ENCODE measurements at places on chromosomes 1 and 21.

DNA sequence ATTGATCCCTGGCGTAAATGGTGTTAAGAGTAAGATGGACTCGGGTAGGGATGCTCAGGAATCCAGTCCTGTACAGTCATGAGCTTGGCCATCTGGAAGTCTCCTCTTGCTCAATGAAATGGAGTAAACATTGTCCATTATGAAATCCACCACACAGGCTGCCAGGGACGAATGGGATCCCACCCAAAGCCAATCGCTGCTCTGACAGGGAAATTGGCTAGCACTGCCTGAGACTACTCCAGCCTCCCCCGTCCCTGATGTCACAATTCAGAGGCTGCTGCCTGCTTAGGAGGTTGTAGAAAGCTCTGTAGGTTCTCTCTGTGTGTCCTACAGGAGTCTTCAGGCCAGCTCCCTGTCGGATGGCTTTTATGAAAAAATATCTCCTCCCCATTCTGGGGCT, at the start of gene HSD11B1:
HSD11B1 (plus strand) TSS at position 263 of the 400 bp plus-strand sequence; CDS start at position 360, 97 bp downstream.
- DNase-seq: no peak

DNA sequence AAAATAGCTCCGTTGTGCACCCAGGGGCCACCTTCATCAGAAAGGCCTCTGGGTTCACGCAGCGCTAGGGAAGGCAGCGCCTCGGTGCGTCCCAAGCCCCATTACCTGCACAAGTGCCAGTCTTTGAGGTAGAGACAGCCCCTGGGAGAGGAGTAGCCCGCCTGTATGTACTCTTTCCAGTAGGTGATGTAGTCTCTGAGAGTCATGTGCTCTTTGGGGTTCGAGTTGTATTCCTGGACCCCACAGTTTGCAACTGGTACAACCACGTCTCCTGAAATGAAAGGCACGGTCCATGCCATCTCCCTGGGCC, 601 bp downstream of the JMJD4 start:
- no peak for DNase-seq

- no peak for DNase-seq
Measured at GRCh38 chr1:21666576-21667320, 2.4 kb downstream of the RAP1GAP start.

- no peak for DNase-seq
Measured at GRCh38 chr1:187033693-187034390, 205.1 kb downstream of the PLA2G4A start.

DNA sequence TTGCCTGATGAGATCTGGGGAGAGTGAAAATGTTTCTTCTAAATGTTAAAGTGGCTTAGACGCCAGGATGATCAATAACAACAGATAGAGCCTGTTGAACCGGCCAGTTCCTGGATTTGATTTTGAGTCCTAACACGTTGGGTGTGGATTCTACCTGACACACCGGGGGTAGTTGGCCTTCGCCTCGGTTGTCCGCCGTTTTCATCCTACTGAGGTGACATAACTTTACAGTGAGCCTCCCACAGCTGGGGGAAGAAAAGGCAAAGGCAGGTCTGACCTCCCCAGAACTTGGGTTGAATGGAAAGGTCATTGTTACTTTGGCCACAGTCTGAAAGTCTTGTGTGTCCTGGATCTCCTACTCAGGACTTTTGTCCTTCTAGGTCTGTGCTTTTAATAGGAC, 1.1 kb downstream of the PGD start:
- DNase-seq: no peak

DNA sequence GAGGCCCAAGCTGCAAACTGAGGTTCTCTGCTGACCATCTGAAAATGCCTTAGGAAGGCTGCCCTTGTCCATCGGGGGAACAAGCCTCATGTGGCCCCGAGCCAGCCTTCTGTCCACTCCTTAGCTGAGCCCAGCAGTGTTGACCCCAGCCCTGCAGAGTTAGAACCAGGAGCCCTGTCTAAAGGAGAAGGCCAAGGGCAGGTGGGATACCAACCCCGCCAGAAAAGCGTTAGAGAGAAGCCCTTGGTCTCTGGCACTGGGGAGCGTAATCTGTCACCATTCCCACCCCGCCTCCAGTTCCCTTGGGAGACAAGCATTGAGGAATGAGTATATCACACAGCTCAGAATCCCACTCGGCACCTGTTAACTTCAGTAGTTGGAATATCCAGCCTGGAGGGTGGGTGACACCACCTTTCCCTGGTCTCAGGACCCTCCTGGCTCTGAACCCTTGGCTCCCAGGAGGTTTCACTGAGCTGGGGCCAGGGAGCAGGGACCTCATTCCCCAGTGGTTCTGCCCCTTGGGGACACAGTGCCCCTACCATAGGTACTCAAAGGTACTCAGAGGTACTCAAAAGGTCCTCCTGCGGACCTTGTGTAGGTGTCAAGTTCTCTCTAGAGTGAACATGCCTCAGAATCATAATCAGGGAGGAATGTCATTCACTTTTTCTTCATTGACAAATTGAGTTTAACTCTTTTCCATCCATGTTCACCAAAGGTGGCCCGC, 16.4 kb downstream of the ETS2 start:
- no peak for DNase-seq

GRCh38 chr1:39047374-39048229, 21.5 kb downstream of the NDUFS5 start:
- DNase-seq: no peak

- DNase-seq: no peak
Measured at GRCh38 chr1:25676488-25676887, 59.9 kb downstream of the MAN1C1 start.

DNA sequence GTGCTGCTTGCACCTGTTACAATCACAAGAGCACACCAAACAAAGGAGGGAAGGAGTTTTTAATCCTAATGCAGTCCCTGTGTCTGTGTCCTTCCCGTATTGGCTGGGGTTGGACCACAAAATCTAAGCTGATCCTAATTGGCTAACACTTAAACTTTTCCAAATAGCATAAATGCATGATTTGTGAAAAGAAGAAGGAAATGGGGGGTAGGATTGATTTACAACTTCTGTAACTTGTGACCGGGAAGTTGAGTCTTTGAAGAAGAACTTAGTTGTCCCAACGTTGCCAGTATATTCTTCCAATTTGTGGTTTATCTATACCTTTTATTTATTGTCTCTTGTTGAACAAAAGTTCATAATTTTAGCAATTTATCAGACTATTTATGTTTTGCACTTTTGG, 11.8 kb upstream of the IPP start:
- DNase-seq: no peak

GRCh38 chr1:7541629-7542028, 229.5 kb upstream of the VAMP3 start:
- DNase-seq: no peak

DNA sequence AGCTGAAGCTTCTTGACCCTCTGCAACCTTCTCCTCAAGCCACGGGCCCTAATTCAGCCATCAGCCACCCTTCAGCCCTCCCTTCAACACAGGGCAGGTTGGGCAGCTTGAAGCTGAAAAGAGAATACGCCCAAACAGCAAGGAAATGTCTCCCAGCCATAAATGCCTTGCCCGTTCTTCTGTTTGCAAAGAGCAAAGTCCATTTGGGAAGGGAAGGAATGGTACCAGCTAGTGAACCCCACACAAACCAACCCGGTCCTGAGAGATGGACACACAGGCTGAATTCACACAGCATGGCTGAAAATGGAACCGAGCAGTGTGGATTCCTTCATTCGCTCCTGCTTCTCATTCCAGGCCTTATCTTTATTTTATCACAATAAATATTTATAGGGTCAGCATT, 11.5 kb downstream of the PLEKHA6 start:
- no peak for DNase-seq

GRCh38 chr1:223401873-223402789, 8.9 kb downstream of the CCDC185 start:
- DNase-seq: no peak

DNA sequence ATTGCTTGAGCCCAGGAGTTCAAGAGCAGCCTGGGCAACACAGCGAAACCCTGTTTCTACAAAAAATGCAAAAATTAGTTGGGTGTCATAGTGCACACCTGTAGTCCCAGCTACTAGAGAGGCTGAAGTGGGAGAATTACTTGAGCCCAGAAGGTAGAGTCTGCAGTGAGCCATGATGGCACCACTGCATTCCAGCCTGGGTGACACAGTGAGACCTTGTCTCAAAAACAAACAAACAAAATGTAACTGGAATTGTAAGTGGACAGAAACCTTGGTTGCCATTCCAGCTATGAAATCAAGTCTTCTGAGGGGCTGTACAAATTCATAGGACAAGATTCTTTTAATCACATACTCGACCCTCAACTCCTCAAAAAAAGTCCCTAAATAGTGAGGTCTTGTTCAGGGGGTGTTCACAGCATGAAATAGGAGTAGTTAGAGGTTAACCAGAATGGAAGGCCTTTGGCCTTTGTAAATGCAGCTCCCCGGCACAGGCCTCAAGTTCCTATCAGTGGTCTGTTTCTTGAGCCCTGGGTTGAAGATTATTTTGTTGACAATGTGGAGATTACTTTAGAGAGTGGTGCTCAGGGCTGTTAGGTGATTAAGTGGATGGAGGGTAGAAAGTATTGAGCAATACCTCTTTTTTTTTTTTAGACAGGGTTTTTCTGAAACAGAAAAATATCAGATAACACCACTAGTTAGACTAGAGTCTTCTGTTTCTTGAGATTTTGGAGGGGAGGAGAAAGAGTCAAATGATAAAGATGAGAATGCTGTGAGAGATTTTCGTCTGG, 138.7 kb upstream of the ZNF648 start:
- DNase-seq: no peak

- DNase-seq: peak; percentile 24
Measured at GRCh38 chr1:196723325-196724185, 51.1 kb upstream of the CFHR3 start.

- DNase-seq: no peak
Measured at GRCh38 chr1:7686301-7686850, 84.7 kb upstream of the VAMP3 start.

DNA sequence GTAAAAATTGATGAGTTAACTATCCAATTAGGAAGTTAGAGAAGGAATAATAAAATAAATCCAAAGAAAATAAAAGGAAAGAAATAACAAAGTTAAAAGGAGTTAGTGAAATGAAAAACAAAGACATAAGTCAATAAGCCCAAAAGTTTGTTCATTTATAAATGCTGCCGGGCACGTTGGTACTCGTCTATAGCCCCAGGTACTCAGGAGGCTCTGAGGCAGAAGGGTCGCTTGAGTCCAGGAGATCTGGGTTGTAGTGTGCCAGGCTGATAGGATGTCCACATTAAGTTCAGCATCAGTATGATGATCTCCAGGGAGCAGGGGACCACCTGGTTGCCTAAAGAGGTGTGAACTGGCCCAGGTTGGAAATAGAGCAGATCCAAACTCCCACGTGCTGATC, 35.5 kb upstream of the VANGL1 start:
- no peak for DNase-seq

DNA sequence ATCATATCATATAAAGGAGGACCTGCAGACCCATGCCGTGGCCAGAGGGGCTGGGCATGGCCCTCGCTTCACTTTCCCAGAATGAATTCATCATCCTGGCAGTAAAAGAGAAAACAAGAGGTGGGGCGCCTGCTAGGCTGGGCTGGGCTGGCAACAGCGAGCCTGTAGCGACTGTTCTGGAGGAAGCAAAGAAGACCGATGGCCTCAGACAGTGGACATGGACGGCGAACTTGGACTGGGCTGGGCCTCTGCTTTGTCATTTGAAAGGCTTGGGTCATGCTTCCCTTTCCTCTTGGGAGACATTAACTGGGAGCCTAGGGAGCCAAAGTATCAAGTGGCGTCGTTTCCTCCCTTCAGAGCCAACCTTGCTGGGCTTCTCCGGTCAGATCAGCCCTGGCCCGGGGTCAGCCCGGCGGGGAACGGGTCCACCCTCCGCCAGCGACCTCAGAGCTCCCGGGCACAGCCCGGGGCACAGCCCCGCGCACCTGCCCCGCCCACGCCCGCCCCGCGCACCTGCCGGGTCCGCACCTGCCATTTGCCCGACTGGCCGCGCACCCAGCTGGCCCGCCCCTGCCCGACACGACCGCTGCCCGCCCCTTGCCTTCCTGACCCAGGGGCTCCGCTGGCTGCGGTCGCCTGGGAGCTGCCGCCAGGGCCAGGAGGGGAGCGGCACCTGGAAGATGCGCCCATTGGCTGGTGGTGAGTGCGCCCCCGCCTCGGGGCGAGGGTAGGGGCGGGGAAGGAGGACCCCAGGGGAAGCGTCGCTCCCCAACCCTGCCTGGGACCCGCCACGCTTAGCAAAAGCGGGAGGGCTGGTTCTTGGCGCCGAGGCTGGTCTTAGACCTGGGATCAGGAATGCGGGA, at the start of gene FAM3B:
FAM3B (plus strand) TSS at position 602 of the 863 bp plus-strand sequence; CDS start at position 681, 79 bp downstream.
- no peak for DNase-seq

- DNase-seq: no peak
Measured at GRCh38 chr1:196650403-196650802, 1.4 kb upstream of the CFH start.

- no peak for DNase-seq
Measured at GRCh38 chr1:192161976-192162375, 3.7 kb downstream of the RGS18 start.

GRCh38 chr21:34073749-34074282, 438 bp downstream of the MRPS6 start:
- DNase-seq: peak; percentile 31

- no peak for DNase-seq
Measured at GRCh38 chr1:52235646-52236045, 93.8 kb downstream of the ZFYVE9 start.

DNA sequence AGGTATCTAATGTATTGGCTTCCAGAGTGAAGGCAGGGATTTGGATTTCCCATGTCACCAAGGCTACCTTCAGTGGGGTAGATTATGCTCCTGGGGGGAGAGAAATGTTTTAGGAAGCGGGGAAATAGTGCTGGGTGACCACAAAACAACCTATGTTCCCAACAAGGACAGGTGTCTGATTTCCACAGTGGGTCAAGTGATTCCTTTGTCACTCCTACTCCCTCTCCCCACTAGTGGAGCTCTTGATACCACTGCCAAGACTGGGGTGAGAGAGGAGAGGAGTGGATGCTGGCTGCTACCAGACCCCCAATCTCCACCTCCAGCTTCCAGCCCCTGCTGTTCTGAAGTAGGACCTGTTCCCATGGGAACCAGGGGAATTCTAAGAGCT, 104.3 kb upstream of the FAM78B start:
- no peak for DNase-seq

DNA sequence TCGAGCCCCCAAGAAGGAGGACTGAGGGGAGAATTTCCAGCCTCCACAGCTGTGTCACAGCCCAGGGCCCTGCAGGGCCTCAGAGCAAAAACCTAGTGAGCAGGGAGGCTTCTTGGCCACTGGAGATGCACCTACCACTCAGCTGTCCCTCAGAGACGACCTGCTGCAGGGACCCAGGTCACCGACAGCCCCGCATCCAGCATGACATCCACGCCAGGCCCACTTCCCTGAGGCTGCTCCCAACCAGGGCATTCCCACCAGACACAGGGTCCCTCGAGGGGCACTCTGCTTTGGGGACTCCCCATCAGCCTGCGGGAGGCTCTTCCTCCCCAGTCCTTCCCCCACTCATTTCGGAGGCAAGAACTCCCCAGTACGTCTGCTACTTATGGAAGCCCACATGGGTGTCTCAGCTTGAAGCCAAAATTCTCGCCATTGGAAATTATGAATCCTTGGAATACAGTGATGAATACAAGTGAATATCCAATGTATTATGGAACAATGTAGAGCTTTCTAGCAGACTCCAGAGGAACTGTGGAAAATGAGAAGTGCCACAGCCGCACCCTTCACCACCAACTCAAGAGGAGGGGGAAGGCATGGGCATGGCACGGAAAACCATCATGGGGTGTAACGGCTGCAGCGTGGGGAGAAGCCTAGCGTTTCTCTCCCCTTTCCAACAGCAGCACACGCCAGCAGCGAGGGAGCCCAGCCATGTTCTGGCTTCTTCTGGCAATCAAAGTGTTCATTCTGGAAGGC, 6.9 kb downstream of the TFF3 start:
- DNase-seq: no peak

- no peak for DNase-seq
Measured at GRCh38 chr21:28943631-28944030, 49.0 kb downstream of the LTN1 start.

Measured in effector memory CD4-positive, alpha-beta T cell (primary cell).